ENCODE measurements at places on chromosomes 2 and 18.

- DNase-seq = no peak
Observed at GRCh38 chr2:42211291-42211690, 42.1 kb downstream of the EML4 start.

GRCh38 chr18:248053-248452, 19.8 kb downstream of the THOC1 start:
- DNase-seq = no peak

- DNase-seq = no peak
Observed at GRCh38 chr2:106189764-106190468, 4.2 kb downstream of the UXS1 start.

DNA sequence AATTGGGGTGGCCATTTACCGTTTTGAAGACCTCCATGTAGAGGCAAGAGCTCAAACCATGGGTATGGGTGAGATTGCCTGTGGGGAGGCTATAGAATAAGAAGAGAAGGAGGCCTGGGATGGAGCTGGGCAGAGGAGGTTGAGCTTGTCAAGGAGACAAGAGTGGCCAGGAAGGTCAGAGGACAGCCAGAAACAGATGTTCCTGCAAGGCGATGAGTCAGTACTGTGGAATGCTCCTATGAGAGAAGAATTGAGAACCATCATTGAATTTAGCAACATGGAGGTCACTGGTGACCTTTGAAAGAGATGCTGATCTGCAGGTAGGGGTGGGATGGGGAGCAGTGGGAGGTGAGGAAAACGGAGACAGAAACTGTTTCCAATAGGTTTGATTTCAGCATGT, 3.5 kb downstream of the ACSL3 start:
- no peak for DNase-seq
